Stimulated activated CD4-positive, alpha-beta T cell treated with anti-CD3 and anti-CD28 coated beads, Interleukin-1b, Interleukin-23, amount 100 ng/mL, for 4 hours (primary cell): ENCODE measurements at places on chromosomes 12 and 14.

- DNase-seq = no peak
Observed at GRCh38 chr12:41530441-41530840, 342.3 kb downstream of the PDZRN4 start.

DNA sequence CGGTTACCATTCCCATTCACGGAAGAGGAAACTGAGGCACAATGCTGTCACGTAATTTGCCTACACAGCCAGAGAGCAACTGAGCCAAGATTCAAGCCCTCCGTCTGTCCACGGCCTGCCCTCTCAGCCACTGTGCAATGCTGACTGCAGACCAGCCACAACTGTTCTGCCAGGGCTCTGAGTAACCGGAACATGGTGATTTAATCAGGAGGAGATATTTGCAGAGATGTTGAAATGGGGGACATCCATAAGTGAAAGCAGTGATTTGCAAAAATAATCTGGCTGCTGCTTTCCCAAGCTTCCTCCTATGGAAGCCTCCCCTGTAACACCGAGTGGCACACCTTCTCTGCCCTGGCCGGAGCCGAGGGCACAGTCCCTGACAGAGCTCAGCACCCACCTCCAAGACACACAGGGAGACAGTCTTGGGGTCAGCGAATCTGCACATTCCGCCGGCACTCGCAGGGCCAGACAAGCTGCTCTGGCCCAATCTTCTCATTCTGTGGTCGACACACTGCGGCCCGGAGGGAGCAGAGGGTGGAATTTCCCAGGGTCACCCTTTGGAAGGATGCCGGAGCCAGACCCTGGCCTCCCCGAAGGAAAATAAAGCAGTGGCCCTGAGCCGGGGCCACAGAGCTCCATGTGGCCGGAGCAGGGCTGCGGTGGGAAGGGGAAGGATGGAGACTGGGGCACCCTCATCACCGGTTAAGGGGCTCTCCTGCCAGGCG lies 158.2 kb upstream of the DIO3 start:
- DNase-seq = no peak

- no peak for DNase-seq
Observed at GRCh38 chr12:92602930-92603623, 99.7 kb upstream of the PLEKHG7 start.

- no peak for DNase-seq
Observed at GRCh38 chr12:23169696-23170013, 544.7 kb downstream of the ETNK1 start.

GRCh38 chr12:4153343-4153892 lies 120.1 kb upstream of the CCND2 start:
- peak; percentile 47 for DNase-seq

DNA sequence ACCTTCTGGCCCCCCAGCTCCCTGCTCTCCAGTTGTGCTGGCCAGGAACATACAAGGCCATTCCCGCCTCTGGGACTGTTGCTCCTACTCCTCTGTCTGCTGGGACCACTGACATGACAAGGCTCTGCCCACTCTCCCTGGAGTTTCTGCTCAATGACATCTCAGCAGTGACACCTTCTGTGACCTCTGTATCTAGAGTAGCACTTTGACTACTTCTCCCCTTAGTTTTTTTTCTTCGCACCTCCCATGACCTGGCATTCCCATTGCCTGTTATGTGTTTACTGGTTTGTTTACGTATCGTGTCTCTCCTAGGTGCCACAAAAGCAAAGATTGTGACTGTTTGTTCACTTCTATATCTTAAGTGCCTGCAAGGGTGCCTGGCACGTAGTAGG lies 40.1 kb upstream of the TMEM263 start:
- no peak for DNase-seq

DNA sequence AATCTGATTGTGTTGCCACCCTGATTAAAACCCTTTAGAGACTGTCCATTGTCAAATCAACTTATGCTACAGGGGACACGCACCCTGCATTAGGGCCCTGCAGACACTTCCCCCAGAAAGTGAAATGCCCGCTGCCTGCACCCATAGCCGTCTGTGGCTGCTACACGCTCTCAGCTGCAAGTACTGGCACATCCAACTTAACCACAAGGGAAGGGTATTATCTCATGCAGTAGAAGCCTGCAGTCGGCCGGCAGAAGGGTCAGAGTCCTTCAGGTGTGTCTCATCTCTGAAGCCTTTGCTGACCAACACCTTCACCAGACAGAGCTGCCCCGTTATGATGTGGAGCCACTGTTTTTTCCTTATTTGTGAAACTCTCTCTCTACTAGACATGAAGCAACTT lies 20.8 kb downstream of the CFAP251 start:
- no peak for DNase-seq

- DNase-seq = no peak
Observed at GRCh38 chr14:58150243-58150805, 1.7 kb downstream of the ARMH4 start.

DNA sequence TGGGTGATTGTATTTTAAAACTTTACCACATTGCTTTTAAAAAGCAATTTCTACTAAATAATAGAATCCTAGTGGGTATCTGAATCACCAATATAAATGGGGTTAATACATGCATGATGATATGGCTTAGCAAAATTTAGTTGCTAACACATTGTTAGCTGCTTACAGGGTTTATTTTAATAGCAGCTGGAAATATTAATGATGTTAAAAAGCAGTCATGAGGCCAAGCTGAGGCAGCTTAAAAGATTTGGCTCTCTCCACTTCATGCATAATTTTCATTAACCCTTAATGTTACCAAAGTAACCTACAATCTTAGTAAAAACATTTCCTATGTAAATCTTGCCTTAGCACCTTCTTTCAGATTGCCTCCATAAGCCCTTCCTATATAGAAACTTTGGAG lies 49.2 kb upstream of the CNOT2 start:
- DNase-seq = no peak

DNA sequence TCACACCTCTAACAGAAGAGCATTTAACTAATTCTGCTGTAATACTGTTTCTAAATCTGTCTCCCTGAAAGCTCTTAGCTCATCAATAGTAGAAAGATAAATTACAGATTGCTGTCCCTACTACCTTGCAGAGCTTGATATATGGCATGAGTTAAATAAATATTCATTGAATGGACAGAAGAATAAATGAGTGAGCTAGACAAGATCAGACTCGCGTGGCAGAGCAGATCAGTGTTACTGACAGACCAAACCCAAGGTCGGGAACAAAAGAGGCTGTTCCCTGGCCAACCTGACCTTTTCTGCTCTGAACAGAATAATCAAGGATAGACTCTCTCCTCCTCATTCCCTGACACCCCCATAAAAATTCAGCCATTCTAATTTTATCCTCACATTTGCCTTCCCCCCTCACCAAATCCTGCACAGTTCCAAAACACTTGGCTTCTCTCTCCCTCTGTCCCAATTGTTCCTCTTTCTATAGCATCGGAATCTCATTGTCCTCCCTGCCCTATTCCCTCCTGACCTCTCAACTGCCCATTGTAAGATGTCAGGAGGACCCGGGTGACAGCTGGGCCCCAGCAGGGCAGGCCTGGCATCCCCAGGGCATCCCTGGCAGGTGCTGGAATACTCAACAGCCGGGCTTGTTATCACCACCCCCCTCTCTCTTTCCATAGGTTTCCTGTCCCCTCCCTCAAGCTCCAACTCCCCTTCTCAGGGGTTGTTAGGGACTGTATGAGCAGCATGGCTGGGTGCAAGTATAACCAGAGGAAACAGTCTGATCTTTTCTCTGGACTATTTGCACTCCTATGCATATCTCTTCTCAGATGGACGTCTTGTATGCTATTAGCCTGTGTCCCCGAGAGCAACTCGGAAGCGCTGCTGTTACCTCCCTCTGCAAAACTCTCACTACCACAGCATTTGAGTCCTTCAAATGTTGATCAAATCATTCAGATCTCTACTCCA lies 19.9 kb downstream of the NEUROD4 start:
- DNase-seq = no peak

GRCh38 chr14:43258396-43258795 lies 1248.7 kb downstream of the FSCB start:
- DNase-seq = no peak

DNA sequence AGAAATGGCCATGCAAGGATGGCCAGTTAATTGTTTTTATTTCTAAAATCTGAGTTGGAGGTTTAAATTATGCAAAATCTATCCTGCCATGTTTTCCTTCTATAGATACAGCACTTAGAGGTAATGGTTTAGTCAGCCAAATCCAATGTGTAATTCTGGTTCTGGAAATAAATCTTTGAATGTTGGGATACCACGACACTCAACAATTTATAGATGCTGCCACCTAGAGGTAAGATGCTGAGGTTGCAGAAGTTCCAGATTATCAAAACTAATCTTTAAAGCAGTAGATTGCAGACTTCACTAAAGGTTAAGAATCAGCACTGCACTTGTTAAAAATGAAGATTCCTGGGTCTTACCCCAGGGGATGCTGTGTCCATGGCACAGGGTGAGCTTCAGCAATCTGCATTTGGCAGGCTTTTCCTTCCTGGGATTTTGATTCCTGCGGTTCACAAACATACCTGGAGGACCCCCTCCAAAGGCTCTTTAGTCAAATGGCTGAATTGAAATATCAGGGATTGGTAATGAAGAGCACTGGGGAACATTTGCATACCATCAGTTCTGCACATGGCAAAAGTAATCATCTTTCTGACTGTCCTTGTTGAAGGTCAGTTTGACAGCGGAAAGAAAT lies 53.4 kb upstream of the ANO4 start:
- no peak for DNase-seq

- DNase-seq = no peak
Observed at GRCh38 chr12:4117386-4118016, 156.1 kb upstream of the CCND2 start.

GRCh38 chr12:122089077-122089476 lies 10.5 kb downstream of the MLXIP start:
- no peak for DNase-seq

DNA sequence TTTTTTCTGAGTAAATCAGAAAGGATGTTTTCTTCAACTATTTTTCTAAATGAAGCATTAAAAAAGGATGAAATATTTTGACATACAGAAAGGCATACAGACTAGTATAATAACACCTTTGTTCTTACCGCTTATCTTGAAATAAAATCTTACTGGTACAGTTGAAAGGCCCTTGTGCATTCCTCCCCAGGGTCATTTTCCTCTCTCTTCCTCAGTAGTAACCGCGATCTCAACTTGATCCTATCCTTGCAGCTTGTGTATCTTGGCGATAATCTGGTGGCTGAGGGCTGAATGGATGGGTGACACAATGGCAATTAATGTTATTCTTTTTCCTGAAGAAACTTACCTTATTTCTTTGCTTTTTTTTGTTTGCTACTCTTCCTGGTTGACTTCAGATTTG lies 18.5 kb downstream of the GAS2L3 start:
- DNase-seq = no peak

GRCh38 chr14:45271858-45272537 lies 19.0 kb upstream of the MIS18BP1 start:
- no peak for DNase-seq

GRCh38 chr12:132277374-132277941 lies 51.9 kb downstream of the GALNT9 start:
- no peak for DNase-seq

DNA sequence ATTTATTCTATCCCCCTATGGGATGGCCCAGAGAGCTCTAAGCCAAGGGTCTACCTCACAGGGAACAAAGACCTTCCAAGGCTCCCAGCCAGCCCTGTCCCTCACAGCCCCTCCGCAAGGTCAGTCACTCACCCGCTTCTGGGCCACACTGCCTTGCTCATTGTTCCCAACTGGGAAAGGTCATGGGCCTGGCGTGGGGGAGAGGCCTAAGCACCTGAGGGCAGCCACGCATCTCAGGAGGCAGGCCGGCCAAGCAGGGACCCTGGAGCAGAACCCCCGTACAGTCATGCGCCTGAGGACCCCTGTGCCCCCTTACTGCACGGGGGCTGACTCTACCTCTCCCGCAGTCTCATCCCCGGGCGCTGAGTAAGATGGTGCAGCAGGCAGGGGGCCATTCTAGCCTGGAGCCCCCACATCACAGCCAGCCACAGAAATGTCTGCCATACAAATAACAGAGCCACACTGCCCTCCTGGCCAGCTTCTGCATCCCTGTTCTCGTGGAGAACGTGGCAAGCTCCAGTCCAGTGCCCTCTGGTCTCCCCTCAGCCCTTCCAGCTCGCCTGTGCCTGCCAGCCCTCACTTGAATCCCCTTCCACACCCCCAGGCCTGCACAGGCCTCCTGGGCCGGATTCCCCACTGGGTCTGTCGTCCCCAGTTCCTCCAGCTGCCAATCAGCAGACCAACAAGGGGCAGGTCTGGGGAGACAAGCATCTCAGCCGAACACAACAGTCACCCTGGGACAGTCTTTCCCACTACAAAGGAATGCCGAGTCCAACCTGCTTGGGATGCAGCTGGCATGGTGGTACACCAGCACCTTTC lies 16.3 kb downstream of the CCDC85C start:
- DNase-seq = no peak

DNA sequence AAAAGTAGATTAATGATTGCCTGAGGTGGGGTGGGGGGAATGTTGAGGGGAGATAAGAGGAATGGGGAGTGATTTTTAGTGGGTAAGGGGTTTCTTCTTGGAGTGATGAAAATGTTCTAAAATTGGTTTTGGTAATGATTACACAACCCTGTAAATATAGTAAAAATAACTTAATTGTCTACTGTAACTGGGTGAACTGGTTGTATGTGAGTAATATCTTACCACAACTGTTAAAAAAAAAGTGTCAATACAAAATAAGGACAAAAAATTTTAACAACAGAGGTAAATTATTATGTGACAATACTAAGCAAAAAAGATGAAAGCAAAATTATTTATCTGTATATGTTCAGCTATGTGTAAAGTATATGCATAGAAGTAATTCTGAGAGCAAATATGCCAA lies 86.3 kb upstream of the RASSF8 start:
- DNase-seq = no peak
